ENCODE measurements at places on chromosomes 13 and 19.
A peak's percentile ranks its signal among the peaks of the same experiment; 100 is the strongest.

DNA sequence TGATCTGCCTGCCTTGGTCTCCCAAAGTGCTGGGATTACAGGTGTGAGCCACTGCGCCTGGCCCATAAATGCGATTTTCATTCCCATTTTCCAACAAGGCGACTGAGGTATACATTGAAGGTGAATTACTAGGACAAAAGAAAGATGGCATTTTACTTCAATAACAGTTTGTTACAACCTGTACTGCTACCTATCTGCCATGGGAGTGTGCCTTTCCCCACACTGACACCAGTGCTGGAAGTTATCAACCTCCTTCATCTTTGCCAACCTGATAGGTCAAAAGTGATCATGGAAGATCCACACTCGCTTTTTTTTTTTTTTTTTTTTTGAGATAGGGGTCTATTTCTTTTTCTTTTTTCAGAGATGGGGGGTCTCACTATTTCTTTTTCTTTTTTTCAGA is 11.0 kb downstream of the CRX start:
- DNase-seq: no peak

DNA sequence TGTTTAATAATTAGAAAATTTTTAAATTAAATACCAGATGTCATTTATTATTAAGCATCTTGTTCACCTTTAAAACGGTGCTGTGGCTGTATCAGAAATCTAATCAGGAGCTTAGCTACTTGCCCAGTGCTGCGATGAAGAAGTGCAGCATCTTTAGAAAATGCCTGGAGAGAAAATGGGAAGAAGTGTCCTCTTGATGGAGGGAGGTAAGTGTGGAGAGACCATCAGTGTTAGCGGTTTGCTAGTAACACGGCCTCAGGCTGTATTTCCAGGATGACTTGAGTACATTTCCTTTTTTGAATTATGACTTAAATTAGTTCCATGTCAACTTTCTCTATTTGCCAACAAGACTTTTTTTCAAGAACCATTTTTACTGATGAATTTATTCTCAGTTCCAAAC is 74.1 kb downstream of the SHISA2 start:
- DNase-seq: no peak

DNA sequence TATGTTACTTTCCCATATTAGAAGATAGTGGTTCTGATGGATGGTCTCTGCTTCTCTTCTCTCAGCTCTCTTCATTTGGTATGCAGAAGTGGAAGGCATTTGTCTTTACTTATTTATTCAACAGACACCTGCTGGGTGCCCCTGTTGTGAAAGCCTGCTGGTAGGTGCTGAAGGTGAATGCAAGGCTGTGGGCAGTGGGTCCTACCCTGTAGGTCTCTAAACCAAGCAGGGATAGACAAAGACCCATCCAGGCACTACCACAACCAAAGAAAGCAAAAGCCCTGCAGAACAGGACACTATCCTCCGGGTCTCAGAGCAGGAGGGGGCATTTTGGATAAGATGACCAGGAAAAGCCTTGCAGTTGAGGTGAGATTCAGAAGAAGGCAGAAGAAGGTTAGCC is 106.1 kb downstream of the STARD13 start:
- DNase-seq: no peak

DNA sequence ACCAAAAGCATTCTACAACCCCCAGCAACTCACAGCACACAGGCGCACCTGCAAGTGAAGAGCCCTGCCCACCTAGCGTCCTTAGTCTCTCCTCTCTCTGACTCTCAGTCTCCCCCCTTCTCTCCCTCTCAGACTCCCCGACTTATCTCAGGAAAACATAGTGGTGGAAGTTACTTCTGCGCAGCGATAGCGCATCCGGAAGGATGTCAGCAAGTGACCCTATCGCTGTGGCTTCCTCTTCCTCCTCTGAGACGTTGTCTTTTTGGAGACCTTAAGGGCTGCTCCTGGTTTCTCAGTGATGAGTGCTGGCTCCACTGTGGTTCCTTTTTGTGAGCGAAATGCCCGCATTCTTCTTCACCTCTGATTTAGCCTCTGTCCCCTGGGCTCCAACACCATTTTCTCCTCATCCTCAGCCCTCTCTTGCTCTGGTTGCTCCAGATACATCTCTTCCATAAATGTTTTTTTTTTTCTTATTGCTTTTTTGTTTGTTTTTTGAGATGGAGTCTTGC is 1.4 kb upstream of the YIF1B start:
- peak; percentile 47 for DNase-seq

DNA sequence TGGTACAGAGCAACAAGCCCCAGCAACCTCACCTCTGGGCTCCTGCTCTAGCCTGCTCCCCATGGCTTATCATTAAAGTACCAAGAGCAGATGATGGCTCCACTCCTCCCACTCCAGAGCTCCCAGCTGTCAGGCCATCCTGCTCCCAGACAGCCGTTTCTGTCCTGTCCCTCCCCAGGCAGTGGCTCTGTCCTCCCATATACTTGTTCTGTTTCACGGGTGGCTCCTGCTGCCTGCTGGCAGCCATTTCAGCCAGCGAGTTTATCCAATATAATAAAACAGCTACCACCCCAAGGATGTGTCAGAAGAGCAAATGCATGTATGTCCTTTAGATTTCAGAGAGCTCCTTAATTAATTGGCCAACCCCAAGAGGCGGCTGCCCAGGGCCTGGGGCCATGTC is 79.4 kb upstream of the VSTM2B start:
- no peak for DNase-seq

- DNase-seq: no peak
These were observed 1193.7 kb downstream of the EFNB2 start for GRCh38 chr13:105341758-105342157.

- DNase-seq: no peak
These were observed 25.3 kb downstream of the CLEC4M start for GRCh38 chr19:7788178-7788932.

DNA sequence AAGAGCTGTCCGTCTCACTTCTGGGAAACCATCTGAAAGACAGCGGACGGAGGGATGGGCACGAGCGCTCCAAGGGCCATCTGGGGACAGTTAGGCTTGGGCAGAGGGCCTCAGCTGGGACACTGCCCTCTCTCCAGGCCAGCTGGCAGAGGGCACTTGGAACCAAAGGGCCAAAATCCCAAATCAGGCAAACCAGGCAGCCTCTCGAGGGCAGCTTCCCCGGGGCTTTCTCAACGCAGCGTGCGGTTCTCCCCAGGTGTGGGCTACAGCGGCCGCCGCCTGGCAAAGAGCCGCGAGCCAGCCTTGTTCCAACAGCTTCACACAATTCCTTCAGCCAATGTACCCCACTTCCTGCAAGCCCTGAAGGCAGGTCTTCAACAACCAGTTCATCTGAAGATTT is 5.0 kb downstream of the MLLT1 start:
- DNase-seq: no peak

- DNase-seq: peak; percentile 4
These were observed 194.1 kb downstream of the USP12 start for GRCh38 chr13:26977541-26977940.

GRCh38 chr13:98564204-98564603 is 12.7 kb downstream of the STK24 start:
- DNase-seq: peak; percentile 33

Measured in activated CD8-positive, alpha-beta T cell treated with anti-CD3 and anti-CD28 coated beads for 36 hours (primary cell).